ENCODE measurements at places on chromosomes 11 and 22.

DNA sequence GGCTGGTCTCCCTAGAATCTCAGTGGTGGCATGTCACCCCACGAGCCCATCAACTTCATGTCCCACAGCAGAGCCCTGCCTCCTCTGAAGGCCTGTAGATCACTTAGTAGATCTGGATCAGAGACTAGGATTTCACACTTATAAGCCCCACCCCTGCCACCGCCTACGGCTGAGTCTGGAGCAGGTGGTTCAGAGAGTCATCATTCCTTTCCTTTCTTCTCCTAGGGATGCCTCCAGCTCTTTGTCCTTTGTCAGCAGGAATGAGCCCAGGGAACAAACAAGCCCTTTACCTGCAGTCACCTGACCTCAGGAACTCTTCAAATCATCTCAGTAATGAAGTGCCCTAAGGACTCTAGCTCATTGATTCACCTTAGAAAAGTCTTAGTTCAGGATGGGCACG is 37.8 kb downstream of the SCGB1A1 start:
- DNase-seq: no peak

GRCh38 chr11:114401311-114401710 is 845 bp downstream of the RBM7 start:
- DNase-seq: no peak

DNA sequence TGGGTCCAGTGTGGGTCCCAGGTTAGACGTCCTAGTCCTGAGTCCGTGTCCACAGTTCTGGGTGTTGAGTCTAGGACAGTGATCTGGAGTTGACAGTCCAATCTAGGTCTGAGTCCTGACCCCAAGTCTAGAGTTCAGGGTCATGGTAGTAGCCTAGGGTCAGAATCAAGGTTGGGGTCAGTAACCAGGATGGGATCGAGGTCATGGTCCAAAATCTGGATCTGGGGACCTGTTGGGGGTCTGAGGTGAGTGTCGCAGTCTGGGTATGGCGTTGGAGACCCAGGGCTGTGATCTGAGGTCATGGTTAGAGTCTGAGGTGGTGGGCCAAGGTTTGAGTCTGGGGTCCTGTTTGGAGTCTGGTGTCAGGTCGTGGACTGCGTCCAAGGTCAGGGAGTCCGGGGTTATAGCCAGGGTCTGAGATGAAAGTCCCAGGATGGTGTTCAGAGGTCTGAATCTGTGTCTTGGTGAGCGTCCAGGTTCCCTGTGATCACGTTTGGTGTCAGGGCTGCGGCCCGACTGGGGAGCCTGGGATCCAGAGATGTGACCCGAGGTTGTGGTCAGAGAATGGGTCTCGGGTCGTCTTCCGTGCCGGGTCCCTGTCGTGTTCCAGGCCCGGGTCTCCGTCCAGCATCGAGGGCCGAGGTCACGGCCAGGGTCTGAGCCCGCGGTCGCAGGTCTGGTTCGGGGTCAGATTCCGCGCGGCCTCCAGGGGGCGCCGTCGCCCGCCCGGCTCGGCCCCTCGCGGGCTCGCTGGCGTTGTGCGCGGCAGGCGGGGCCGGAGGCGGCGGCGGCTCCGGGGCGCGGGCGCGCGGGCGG is 432 bp upstream of the GRK2 start:
- DNase-seq: no peak

DNA sequence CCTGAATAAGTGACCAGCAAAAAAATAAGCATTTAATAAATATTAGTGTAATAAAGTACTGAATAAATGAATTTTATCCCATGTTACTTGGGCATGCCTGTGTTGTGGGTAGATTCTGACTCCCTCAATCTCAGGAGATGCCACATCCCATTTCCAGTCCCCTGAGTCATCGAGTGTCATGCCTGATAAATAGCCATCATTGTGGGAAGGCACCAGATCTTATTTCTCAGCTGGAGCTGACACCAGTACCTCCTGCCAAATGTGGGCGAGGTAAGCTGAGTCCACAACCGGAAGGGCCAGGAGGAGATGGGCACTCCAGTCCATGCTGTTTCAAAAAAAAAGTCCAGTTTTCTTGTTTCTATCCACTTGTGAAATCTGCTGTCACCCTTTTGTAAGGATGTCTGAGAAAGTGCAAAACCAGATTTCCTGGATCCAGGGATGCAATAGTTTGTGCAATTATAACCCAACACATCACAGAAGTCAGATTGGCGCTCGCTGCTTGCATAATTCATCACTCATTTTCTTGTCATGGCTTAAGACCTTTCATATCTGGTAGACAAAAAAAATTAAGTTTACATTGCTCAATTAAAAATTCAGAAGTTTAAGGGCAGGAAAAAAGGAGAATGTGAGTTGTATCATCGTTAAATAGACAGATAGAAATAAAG is 311.6 kb downstream of the MIAT start:
- no peak for DNase-seq

GRCh38 chr11:43410394-43410793 is 51.7 kb downstream of the TTC17 start:
- no peak for DNase-seq

DNA sequence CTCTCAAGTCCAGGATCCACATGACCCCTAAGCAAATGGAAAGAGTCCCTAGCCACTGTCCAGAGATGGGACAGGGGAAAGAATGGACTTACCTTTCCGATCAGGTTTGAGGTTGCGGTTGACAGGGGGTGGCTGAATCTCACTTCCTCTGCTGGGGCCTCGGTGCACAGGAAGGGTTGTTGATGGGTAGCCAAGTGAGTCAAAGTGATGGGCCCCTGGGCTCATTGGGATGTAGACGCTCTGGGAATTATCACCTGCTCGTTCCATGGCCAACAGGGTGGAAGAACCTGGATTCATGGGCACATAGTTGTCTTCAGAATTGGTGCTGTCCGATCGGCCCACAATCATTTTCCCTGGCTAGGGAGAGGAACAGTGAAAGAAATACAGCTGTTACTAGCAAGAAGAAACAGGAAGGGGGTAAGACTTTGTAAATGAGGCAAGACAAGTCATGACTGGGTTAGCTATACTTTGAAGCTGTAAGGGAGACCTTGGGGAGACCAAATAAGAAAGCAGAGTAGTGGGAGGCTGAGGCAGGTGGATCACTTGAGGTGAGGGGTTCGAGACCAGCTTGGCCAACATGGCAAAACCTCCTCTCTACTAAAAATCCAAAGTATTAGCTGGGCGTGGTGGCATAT is 34.7 kb downstream of the USP35 start:
- DNase-seq: no peak

DNA sequence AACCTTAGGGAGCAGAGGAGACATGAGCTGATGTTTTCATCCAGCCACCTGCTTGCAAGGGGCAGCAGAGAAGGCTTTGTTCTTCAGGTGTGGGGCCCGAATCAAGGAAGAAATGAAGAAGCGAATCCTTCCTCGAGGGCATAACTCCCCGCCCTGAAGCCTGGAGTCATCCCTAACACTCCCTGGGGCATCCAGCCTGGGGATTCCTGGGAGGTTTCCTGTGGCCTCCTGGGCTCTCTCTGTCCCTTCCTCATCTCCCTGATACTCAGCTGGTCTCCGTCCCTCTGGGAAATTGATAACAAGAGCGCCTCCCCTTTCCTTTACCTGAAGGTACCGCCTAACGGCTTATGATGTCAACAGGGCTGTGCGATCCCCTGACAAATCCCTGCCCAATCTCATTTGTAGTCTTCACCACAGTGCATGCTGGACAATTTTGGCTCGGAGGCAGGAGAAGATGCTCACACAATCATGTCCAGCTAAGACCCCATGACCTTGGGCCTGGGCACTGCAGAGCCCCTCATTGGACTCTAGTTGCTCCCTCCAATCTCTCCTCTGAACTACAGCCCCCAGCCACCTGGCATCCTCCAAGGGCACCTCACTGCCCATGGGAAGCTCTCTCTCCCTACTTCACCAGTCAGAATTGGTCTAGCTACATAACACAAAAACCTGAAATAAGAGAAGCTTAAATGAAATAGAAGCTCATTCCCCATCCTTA is 80.6 kb upstream of the RTL6 start:
- DNase-seq: no peak

DNA sequence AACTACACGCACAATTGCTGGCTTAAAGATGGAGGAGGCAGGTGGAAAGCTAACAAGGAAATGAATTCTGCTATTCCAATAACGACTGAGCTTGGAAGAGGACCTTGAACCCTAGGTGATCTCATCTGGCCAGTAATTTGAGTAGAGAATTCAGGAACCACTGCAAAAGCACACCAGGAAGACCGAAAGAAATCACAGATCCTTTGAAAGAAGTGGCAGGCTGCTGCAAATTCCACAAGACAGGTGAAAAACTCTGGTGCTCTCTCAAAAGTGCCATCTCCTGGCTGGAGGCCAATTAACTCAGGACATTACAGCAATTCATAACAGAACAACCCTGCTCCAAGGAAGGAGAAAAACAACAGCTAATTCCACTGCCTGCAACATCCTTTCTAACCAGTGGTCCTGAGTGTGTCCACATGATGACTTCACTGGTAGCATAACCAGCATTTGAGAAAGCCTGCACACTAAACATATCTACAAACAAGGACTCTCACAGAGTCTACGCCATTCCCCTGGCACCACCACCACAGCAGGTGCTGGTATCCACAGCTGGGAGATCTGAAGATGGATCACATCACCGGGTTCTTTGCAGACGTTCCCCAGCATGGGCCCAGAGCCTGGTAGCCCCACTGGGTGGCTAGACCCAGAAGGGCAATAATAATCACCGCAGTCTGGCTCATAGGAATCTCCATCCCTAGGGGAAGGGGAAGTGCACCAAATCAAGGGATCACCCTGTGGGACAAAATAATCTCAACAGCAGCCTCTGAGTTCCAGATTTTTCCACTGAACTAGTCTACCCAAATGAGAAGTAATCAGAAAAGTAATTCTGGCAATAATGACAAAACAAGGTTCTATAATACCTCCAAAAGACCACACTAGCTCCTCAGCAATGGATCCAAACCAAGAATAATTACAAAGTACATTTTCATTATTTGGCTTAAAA is 44.9 kb upstream of the CLTCL1 start:
- no peak for DNase-seq

- no peak for DNase-seq
Observed at GRCh38 chr11:8009856-8010255, 22.7 kb downstream of the EIF3F start.

GRCh38 chr11:46410021-46410420 is 18.4 kb upstream of the CHRM4 start:
- no peak for DNase-seq

DNA sequence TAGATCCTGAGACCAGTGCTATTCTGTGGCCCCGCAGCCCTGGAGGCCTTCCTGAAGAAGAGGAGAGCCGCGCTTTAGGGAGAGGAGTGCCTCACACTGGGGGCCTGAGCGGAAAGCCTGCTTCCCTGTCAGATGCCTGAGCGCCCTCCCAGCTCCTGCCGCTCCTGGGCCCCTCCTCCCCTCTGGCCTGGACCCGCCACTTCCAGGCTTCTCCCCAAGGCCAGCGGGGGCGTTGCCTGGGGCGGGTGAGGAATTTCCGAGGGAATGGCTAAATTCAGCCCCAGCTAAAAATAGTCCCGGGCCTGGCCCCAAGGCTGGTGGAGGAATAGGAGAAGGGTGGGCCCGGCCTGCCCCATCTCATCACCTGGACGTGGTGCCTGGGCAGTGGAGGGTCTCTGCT is 15.4 kb downstream of the ARHGEF17 start:
- DNase-seq: no peak

- no peak for DNase-seq
Observed at GRCh38 chr11:13668957-13669521, 571 bp downstream of the FAR1 start.

DNA sequence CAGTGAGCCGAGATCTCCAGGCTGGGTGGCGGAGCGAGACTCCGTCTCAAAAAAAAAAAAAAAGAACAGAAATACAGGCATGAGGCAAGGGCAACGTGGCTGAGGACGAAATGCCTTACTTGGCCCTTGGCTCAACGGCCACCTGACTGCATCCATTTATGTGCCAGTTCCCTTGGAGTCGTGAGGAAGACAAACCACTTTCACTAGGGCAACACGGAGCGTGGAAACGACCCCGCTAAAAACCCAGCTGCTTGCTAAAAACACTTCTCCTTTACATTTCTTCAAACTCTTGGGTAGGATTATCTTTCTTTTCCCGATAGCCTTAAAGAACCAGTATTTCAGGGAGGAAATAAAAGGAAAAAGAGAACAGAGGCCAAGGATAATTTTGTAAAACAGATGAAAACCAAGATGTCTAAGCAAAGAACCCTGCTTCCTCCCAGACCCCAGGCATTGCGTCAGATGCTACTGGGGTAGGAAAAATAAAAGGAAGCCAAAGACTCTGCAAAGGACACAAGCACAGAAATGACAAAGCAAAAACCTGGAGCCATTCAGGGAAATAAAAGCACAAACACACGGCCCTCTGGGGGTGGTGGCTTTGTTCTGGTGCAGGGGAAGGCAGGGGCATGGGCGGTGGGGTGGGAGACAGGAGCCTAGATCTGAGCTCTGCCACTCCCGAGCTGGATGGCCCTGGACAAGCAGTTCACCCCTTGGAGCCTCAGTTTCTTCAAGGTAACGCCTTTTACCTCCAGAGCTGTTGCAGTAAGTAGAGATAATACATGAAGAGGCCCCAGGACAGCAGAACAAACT is 37.0 kb downstream of the PC start:
- no peak for DNase-seq

DNA sequence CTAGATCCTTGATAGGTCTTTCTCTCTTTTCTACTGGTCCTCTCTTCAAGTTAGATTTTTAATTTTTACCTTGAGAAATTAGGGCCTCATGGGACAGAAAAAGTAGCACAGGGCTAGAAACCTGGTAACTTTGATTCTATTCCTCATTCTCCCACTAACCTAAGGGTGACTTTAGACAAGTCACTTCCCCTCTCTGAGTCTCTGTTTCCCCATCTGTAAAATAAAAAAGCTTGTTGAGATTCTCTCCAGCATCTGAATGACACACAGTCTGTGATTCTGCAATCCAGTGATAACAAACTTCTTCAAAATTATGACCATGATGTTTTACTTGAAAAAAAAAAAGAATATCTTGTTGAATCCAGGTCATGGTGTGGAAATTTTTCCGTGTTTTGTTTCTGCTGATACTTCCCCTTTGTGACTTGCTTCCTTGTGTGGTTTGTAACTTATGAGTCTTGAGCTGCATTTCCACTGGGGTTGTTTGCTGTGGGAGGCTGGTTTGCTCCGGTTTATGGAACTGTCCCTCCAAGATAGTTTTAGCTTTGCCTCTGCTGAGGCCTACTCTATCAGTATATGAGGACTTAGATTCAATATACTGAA is 9.8 kb upstream of the MPEG1 start:
- DNase-seq: no peak

DNA sequence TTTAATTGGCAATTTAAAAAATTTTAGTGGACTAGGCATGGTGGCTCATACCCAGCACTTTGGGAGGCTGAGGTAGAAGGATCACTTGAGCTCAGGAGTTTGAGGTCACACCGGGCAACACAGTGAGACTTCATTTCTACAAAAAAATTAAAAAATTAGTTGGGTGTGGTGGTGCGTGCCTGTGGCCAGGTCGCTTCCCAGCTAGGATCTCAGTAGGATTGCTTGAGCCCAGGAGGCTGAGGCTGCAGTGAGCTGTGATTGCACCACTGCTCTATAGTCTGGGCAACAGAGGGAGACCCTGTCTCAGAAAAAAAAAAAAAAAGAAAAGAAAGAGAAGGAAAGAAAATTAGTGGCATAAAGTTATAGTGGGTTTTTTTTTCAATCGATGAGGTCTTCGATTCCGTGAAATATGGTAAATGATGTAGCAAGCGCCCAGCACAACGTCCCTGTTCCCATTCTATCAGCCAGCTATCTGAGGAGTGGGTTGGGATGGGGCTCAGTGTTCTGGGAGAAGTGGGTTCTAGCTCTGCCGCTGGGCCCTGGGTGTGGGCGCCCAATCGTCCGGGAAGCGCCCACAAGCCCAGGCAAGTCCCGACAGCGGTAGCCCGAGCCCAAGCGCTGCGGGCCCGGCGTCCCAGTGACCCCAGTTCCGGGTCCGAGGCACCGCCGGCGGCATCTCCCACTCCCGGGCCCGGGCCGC is 1.4 kb downstream of the FOSL1 start:
- DNase-seq: no peak

All from HS-5 (cell line).